ENCODE measurements at places on chromosomes 3 and 15.
A peak's percentile ranks its signal among the peaks of the same experiment; 100 is the strongest.

GRCh38 chr3:57803647-57804081 is 47.6 kb downstream of the SLMAP start:
- DNase-seq, result no peak

- DNase-seq, result peak; percentile 56
Observed at GRCh38 chr3:60053526-60054265, 1003.9 kb upstream of the CFAP20DC start.

DNA sequence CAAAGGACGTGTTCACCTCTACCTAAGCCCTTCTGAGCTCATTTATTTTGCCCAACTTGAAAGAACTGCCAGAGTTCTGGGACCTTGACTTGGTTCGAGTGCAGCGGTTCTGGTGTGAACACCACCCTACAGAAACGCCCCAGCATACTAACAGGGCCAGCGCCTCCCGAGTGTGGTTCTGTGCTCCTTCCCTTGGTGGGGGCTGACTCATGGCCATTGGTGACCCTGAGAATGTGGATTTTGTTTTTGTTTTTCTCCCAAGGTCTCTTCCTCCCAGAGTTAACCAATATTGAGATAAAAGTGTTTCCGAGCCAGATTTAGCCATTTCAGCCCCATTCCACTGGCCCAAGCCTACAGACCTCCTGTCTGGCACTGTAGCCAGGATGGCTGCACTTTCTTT is 27.9 kb downstream of the SEMA7A start:
- no peak for DNase-seq

GRCh38 chr3:29516164-29516563 is 235.3 kb downstream of the RBMS3 start:
- DNase-seq, result no peak

GRCh38 chr3:156631323-156631722 is 43.1 kb upstream of the TIPARP start:
- no peak for DNase-seq

DNA sequence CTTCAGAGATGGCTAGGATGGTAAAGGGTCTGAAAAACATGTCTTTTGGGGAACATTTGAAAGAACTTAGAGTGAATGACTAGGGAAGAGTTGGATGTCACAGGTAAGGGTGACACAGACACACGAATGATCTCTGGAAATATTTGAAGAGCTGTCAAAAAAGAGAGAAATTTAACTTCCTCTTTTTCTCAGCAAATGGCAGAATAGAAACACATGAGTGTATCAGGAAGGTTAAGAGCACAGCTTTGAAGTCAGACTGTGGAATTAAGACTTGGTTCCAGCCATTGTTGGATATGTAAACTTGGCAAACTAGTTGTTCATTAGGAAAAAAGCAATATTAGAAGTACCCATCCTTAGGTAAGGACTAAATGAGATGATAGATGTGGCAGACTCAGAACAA is 117.7 kb downstream of the IMPG2 start:
- no peak for DNase-seq
